ENCODE measurements at places on chromosomes 6 and 20. TPM values are rescaled to one million over a fixed set of nuclear protein-coding genes. Genes with fewer than 3 reads are reported as not detected.

GRCh38 chr20:37986873-37987601, 46.2 kb downstream of the TTI1 start:
- no peak for DNase-seq

GRCh38 chr6:97361286-97361685, 78.3 kb upstream of the MMS22L start:
- no peak for DNase-seq

FAM229B gene
- 0.46 TPM for polyA plus RNA-seq

CST5 gene
- polyA plus RNA-seq: not detected

DNA sequence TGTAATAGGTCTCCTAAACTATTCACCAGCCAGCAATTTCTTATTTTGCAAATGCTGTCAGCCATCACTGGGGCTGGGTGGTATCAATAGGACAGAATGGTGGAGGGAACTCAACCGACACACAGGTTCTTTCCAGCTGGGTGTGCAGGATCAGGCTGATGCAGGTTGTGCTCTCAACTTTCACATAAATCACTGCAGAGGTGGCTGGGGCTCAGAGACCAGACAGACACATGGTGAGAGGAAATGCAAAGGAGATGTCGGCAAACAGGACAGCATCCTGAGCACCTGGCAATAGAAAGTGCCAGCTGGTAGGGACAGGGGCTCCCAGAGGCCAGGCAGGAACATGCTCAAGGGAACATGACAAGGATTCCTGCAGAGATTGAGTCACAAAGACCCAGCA, 254.9 kb downstream of the SOD2 start:
- DNase-seq: no peak

- no peak for DNase-seq
These were observed 24.0 kb downstream of the DNMT3B start for GRCh38 chr20:32786059-32786760.

DNA sequence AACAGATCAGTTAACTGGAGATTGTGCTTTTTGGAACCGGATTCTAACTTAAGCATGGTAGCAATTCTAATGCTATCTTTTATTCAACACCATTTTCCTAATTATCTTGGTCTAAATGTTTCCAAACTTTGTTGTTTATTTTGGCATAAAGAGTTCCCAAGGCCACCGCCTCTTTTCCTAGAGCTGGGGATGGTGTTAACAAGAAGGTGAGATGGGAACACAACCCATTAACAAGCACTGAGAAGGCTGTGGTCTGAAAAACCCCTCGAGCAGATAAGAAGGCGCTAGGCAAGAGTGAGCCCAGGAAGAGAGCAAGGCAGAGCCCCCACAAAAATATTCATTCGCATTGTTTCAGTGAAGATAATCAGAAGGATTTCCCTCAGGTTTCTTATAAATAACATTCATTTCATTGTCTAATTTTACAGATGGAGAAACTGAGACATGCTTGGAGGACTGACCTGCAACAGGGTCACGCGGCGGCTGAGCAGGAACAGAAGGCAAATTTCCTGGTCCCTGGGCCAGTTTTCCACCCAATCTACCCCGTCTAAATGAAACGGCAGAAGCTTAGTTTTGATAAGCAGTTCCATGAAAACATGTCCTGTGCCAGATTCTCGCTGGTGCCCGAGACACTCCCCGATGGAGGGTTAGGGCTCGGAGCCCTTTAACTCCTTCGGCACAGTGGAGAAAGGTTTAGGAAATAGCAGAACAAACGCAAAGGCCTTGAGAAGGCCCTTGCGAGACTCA, 155.6 kb downstream of the FOXC1 start:
- DNase-seq: no peak

GRCh38 chr20:49273696-49274277, 4.1 kb downstream of the ZNFX1 start:
- DNase-seq: no peak

DNA sequence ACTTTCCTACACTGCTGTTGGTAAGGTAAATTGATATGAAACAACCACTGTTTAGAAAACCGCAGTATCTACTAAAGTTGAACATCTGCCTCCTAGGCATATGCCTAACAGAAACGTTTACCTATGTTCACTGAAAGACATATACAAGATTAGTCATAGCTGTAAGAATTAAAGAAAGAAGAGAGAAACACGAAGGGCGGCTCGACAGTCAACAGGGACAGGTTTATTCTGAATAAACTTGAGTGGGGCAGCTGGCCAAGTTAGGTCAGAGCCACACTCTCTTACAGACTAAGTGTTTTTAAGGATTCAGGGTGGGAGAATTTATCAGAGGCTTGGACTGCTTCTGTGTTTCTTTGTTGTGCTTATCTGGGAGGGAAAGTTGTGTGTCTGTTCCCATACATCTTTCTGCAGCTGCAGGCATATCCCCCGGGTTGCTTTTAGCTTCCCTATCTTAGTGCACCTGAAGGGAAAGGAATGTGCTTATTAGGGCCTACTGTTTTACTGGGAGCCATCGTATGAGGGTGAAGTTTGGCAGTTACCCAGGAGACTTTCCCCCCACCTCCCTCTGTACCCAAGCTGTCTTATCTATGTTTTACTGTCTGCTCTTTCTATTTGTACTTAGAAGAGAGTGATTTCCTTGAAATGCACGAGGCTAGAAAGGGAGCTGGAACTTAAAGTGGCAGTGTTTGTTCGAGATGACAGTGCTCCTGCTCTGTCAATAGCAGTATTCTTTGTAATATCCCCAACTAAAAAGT, 20.4 kb downstream of the PROCR start:
- DNase-seq: no peak

DNA sequence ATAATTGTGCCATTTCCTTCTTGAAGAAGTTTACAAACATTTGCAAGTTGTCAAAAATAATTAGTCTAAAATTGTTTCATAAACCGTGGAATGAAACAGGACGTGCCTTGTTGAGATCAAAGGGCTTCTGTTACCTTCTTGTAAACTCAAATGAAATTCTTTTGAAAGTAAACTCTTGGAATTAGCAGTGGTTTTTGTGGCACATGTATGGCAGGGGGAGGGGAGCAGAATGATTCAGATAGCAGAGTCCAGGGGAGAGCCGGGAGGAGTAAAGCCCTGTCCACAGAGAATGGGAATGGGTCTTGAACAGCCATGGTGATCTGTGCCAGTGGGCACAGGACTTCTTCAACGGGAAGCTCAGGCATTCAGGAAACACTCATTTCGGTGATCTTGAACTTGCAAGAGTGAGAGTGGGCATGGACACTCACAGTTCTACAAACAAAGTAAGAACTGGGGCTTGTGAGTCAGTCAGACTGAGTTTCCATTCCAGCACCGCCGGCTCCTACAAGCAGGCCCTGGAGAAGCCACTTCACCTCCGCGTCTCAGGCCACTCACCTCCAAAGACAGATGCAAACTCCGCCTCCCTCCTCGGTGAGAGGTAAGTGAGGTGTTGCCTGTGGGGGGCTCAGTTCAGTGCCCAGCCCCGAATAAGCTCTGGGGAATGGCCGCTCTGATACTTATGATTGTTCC, 143.1 kb downstream of the CDH26 start:
- DNase-seq: no peak

DNA sequence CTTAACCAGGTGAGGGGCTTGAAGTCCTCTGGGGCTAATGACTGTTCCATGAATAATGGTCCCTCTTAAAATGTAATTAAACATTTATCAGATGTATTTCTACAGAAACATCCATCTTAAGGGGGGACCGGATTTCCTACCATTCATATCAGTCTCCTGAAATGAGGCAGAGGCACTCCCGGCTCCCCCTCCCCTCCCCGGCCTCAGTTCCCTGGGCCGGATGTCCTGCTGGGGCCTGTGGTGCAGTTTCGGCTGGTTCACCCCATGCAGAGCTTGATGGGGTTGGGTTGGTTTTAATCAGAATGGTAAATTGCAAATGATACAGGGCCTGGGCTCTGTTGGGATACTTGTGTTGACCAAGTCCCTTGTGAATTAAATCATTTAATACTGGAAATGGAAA, 349.4 kb downstream of the PREX1 start:
- no peak for DNase-seq
